ENCODE measurements at places on chromosomes 13 and 19.

GRCh38 chr19:14536926-14537692 lies 7.7 kb downstream of the TECR start:
- DNase-seq: no peak

DNA sequence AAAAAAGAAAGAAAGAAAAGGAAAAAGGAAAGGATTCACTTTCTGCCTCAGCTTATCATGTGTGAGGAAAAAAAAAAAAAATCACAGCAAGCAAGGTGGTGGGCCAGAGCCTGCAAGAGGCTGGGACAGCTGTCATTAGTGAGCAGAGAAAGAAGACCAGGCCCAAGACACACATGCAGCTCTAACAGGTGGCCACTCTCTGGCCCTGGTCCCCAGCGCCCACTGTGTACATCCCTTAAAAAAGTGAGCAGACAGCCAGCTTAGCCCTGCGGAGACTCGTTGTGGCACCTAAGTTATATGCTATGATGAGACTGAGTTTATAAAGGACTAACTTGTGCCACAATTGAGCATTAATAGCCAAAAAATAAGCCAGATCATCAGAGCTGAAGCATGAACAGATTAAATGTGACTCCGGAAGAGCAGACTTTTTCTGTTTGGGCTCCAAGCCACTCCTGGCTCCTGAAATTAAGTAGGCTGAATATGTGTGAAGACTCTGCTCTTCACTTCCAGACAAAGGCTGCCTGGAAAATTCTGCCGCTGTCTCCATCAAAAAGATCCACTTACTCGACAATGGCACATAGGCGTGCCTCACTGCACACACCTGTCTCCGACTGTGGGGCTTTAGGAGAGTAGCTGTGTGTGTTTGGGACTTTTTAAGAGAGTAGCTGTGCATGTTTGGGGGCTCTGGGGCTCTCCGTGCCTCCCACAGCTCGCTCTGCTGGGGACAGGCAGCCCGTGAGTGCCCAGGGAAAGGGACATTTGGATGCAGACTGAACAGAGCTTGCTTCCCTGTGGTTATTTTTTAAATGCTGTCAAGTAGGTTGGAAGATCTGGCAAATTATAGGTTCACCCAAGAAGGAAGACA lies 55.0 kb downstream of the LATS2 start:
- DNase-seq: no peak

- DNase-seq: peak; percentile 33
These were observed at the start of gene PVR for GRCh38 chr19:44643605-44644401. Gene PVR (plus strand): TSS chr19:44643910. CDS start chr19:44644097, 187 bp downstream.

GRCh38 chr19:49712397-49712859 lies 21.5 kb downstream of the CPT1C start:
- no peak for DNase-seq

- DNase-seq: no peak
These were observed 51.6 kb downstream of the SOX1 start for GRCh38 chr13:112118451-112119064.

DNA sequence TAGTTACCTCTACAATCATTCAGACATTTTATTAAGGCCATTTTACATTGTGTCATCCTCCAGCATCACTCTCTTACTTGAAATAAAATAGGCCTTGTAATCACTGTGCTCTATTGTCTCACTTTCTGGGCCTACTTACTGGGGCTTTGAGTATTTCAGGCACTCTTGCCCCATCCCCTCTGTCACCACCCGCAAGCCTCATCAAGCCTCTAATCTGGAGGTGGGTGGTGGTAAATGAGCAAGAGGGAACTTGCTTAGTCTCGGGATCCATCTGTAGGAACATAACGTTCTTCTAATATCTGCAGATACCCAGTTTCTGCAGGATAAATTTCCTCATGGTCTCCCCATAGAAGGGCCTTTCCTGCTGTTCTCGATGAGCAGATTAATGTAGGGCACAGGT lies 19.4 kb upstream of the GPR18 start:
- DNase-seq: no peak

Measured in anterior cingulate cortex (tissue), 58 donors.